ENCODE measurements at places on chromosomes 11 and 22.

GRCh38 chr11:94871491-94872185, 101.7 kb downstream of the CWC15 start:
- no peak for DNase-seq

GRCh38 chr11:9380773-9381172, 3.7 kb upstream of the IPO7 start:
- no peak for DNase-seq

GRCh38 chr11:125370561-125371389, 125.3 kb downstream of the FEZ1 start:
- no peak for DNase-seq

DNA sequence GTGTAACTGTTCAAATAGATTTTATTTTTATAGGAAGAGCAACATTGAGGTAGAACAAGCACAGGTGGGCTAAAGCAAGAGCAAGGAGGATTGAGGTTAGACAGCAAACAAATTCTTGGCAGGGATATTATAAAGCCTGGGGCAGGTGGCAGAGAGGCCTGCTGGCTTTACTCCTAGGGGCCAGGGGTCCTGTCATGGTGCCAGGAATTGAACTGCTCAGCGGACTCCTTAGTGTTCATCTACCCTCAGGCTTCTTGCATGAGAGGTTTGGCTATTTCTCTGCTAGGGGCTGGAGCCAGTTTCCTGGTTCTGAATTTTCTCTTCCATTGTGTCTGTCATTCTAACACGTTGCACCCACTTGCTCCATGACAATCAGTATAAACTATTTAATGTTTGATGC, 217.2 kb upstream of the NCAM1 start:
- DNase-seq: no peak

GRCh38 chr11:68521969-68522652, 61.6 kb downstream of the PPP6R3 start:
- no peak for DNase-seq

DNA sequence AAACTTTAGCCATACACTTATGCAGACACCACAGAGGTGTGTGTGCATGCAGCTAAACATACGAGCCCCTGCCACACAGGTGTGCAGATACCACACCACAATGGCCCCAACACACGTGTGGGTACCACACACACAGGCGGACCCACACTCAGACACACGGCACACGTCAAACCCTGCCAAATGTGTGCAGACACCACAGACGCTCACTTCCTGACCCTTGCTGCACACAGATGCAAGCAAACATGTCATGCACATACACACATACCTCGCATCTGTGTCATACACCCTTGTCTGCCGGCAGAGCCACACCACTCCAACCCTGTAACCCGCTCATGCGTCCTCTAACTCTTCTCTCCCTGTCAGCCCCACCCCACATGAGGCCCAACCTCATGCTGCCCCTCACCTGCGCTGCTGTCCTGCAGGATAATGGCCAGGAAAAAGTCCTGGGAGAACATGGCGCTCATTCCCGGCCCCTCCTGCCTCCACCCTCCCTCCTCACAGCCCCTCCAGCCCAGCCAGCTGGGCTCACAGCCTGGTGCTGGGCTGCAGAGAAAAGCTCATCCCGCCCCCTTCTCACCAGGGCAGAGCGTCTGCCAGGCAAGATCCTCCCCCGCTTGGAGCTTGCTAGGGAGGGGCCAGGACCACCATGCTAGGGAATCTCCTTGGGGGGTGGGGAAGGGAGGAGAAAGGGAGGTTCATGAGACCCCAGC, 14.2 kb downstream of the SMPD1 start:
- DNase-seq: no peak

DNA sequence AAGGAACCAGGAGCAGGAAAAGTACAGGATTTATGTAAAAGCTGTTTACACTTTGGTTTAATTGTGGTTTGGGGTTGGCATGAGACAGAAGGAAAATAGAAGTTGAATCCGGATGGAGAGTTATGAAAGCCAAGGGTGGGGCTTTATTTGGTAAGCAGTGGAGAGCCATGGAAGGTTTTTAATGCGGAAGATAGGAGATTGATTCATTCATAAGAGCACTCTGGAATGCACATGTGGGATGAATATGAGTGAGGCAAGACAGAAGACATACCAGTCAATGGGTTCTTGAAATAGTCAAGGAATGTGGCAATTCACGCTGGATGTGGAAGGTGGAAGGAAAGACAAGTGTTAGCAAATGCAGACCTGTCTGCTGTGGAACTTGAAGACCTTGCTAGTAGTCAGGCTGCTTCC, 9.3 kb upstream of the GLB1L3 start:
- no peak for DNase-seq

GRCh38 chr11:105000167-105000566, 22.8 kb downstream of the CASP5 start:
- no peak for DNase-seq

DNA sequence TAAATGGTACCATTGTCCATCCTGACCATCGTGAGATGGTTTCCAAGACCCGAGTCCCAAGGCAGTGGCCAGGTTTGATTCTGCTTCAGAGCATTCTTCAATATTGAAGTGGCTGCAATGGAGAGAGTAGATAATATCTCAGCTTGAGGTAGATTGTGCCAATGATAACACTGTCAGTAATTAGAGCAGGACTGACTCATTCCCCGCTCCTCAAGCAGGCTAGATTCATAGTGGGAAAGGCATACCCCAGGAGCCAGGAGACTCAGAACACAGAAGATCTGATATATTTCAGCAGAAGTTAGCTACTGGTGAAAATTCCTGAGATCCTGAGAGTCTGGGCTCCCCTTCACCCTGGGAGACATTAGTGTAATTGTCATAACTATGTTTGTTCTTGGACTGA, 55.6 kb upstream of the LARGE1 start:
- DNase-seq: no peak

DNA sequence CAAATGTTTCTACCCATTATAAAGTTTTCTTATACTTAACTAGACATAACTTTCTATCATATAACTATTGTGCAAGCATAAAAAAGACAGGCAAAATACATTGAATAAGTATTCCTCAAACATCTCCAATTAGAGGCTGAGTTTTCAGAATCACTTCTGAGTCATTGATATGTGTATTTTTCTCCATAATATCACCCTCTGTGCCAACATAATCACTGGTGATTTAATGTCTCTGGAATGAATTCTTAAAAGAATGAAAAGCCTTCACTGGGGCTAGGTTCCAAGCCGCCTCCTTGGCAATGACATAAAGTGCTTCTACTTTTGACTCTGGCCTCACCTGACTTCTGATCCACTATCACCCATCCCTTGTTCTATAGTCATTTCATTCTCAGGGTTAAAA, 197.0 kb upstream of the E2F8 start:
- no peak for DNase-seq

- DNase-seq: peak; percentile 63
Measured at GRCh38 chr11:73262851-73263495, 9.2 kb upstream of the P2RY6 start.

DNA sequence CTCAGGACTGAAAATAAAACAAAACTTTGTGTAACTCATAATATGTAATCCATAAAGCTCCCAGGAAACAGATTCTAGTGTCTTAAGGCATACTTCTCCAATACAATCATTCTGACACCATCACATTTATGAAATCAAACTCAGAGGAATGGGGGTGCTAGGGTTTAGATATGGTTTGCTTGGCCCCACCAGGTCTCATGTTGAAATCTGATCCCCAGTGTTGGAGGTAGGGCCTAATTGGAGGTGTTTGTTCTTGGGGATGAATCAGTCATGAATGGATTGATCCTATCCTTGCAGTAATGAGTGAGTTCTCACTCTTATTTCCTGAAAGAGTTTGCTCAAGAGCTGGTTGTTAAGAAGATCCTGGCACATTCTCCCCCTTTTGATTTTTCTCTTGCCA, 380.9 kb downstream of the ETS1 start:
- no peak for DNase-seq

DNA sequence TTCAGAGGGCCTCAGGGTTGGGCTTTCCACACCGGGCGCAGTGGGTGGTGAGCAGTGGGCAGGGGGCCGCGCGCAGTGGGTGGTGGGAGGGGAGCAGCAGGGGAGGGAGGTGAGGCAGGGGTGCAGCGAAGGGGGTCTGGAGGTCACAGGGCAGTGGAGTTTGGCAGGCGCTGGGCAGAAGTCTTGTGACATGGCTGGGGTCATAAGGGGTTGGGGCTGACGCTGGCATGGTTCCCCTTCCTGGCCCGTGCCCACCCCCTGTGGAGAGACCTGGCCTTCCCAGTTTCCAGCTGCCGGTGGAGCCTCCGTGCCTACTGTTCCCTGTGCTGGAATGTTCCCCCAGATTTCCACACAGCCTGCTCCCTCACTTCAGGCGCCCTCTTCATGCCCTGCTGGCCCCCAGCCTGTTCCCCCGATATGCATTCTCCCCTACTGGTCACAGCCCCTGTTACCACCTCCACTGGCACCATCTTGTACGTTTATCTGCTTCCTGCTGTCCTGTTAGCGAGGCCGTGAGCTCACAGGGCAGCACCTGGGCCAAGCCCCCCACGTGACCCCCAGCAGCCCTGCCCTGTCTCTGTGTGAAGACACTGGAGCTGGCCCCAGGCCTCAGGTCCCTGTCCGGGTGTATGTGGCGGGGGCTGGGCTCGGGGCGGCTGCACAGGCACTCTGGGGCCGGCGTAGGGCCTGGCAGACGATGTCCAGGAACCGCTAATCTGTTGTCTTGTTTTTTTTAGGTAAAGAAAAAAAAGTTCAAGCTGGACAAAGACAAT, 111.6 kb downstream of the KCNQ1OT1 start:
- DNase-seq: no peak

GRCh38 chr11:13336246-13336878, 58.8 kb downstream of the BMAL1 start:
- peak; percentile 87 for DNase-seq

GRCh38 chr11:72750556-72751115, 1.6 kb downstream of the ARAP1 start:
- DNase-seq: no peak

DNA sequence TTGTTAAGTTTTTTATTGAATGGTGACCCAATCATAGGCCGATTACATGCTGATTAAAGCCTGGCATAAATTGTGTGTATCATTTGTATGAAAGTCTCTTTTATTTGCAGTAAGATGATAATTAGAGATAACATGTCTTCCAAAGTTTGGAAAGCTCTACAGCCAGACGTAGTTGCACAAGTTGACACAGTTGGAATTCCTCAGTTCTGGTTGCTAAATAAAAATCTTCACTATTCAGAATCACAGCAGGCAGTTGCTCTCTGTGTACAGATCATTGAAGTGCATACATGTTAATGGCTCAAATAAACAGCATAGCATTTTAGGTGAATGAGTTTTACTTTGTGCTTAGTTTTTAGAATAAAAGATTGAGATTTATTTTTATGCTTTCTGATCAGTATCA, 69.5 kb downstream of the ARHGAP42 start:
- no peak for DNase-seq

DNA sequence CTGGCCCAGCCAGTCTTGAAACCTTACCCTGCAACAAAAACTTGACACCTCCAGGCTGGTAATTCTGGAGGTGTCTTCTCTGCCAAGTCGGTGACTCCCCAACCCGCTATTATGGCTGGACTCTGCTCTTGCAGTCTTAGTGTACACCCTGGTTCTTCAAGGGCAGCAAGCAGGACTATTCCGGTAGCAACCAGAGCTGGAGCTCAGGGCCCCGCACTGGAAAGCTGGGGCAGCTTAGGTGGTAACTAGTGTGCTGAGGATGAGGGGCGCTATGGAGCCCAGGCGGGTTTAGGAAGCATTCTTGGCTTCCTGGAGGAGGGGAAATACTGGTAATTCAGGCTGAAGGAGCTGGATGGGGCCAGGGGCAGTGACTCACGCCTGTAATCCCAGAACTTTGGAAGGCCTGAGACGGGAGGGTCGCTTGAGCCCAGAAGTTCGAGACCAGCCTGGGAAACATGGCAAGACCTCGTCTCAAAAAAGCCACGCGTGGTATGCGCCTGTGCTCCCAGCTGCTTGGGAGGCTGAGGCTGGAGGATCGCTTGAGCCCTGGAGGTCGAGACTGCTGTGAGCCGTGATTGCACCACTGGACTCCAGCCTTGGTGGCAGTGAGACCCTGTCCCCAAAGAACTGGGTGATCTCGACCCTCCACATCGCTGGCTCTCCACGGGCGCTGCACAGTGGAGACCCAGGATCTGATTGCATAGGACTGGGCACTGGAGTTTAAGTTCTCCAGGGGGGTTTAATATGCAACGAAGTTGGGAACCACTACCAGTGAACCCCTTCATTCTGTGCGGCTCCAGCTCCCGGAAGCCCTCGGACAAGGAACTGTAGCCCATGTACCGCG, 10.6 kb upstream of the AIFM3 start:
- DNase-seq: no peak

- no peak for DNase-seq
Measured at GRCh38 chr11:10716122-10716521, 22.6 kb upstream of the IRAG1 start.

DNA sequence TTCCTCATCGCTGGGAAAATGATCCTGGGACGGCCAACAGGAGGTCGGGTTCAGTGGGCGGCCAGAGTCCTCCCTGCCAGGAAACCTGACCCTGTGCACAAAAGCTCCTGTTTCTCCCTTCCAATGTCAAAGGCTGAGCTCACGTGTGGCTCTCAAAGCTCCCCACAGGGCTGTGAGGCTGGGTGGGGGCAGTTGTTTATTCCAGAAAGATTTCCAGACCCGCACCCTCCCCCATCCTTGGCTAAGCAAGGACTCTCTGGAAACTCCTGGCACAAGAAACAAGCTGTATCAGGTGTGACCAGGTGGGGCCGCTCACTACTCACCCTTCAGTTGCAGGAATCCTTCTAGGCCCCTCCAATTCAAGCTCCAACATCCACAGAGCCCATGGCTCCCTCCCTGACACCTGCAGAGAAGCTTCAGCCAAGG, 131.9 kb downstream of the SHANK2 start:
- DNase-seq: no peak

- DNase-seq: no peak
Measured at GRCh38 chr11:17257196-17257595, 19.3 kb upstream of the NUCB2 start.

All from gastrocnemius medialis (tissue), 4 donors.